Esophagus squamous epithelium (tissue), 5 donors: ENCODE measurements at places on chromosomes 5 and 9.

DNA sequence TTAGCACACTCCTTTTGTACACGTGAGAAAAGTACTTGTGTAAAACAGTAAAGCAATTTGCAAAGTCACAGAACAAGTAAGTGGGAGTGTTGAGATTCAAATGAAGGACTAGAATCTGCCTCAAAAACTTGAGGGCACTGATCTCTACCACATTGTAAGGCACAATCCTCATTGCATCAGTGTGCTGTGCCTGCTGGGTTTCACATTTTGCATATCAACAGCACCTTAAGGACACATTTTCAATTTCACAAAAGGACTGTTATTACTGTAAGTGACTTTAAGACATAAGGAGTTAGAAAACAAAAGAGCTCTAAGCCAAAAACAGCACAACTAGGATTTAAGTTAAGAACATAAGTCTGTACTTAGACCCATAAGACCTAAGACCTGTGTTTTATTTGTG lies 44.7 kb upstream of the HK3 start:
- DNase-seq: no peak

DNA sequence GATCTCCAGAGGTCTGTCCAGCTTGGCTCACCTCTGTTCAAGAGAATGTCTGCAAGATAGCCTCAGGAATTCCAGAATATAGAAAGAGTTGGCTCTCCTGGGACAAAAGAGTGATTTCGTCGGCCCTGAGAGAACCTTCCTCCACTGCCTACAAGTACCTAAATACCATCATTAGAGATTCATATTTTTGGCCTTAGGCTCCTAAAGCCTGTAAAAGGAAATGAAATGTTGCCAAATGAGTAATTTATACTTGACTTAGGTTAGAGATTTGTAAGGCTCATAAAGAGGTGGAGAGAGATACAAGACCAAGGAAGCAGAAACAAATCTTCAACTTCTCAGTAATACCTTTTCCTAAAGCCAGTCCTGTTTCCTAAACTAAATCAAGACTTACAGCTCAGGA lies 146.2 kb downstream of the CCDC192 start:
- no peak for DNase-seq

- DNase-seq: no peak
These were observed 41.4 kb upstream of the CLPTM1L start for GRCh38 chr5:1386274-1386717.

DNA sequence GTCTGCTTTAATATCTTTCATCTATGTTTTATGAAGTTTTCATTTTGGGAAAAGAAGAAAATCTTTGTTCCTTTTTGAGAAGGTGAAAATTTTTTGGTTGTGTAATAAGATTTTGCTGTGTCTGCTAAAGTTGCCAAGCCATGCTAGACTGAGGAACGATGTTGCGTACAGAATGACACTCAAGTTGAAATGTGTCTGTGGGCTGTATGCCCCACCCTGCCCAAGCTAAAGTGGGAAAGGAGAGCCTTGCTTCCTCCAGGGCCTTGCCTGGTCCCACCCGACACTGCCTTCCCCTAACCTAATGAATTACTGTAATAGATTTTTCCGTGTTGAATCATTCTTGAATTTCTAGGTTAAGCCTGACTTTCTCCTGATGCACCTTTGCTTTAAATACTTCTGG lies 2.5 kb downstream of the PCAT7 start:
- no peak for DNase-seq

DNA sequence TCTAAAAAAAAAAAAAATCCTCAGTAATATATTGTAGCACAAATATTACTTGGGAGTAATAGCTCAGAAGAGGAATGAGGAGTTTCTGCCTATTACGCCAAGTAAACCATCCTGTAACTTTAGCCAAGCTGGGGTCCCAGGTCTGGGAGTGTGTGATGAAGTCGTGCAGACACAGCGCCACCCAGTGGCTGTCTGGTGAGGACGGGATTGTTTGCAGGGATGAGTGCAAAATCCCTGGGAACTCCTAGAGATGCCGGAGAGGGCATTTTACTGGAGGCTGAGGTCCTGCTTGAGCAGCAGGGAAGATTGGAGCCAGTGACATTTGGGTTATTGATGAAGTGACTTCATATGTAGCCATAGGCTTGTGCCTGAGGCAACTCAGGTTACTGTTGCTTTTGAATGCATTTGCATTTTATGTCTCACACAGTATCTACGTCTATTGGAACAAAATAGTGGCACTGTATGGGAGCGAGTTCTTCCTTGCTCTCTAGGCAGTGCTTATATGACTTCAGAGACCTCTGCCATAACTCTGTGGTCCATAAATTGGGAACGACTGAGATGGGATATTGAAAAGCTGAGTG lies 72.8 kb downstream of the PSAT1 start:
- DNase-seq: no peak

- no peak for DNase-seq
These were observed 7.8 kb downstream of the AGPAT2 start for GRCh38 chr9:136679431-136679941.

DNA sequence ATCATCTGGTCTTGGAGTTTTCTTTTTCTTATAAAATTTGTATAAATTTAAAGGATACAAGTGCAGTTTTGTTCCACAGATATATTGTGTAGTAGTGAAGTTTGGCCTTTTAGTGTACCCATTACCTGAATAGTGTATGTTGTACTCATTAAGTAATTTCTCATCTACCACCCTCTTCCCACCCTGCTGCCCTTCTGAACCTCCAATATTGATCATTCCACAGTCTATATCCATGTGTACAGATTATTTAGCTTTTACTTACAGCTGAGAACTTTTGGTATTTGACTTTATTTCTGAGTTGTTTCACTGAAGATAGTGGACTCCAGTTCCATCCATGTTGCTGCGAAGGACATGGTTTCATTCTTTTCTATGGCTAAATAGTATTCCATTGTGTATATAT lies 63.1 kb upstream of the NR3C1 start:
- DNase-seq: no peak

- no peak for DNase-seq
These were observed 709 bp downstream of the WHRN start for GRCh38 chr9:114504341-114505186.

DNA sequence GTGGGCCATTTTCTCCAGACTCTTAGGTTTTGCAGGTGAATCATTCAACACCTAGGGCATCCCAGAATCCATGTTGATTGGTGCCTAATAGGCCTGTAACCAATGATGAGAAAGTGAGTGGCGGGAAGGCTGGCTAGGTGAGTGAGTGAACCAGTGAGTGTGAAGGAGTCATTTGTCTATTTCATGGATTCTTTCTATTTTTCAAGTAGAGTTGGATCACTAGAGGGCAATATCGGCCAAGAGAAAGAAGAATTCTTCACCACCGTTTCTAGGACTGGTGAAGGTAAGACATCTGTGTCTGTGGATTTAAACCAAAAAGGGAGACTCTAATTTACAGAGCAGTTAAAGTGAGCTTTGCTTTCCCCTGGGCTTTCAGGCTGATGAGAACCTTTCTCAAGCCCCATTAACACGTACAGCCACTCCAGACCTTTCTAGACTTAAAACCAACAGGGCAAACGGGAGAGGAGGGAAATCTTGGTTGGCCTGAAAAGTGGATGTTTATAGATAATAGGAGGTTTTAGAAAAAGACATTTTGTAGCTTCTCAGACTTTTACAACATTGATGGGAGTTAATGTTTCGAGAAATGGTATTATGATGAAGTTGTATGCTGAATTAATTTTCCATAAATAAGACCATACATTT lies 114.3 kb upstream of the IL12B start:
- DNase-seq: no peak

- no peak for DNase-seq
These were observed 293.9 kb downstream of the ZSWIM6 start for GRCh38 chr5:61625681-61626621.

GRCh38 chr5:14859980-14860379 lies 11.6 kb downstream of the ANKH start:
- no peak for DNase-seq

DNA sequence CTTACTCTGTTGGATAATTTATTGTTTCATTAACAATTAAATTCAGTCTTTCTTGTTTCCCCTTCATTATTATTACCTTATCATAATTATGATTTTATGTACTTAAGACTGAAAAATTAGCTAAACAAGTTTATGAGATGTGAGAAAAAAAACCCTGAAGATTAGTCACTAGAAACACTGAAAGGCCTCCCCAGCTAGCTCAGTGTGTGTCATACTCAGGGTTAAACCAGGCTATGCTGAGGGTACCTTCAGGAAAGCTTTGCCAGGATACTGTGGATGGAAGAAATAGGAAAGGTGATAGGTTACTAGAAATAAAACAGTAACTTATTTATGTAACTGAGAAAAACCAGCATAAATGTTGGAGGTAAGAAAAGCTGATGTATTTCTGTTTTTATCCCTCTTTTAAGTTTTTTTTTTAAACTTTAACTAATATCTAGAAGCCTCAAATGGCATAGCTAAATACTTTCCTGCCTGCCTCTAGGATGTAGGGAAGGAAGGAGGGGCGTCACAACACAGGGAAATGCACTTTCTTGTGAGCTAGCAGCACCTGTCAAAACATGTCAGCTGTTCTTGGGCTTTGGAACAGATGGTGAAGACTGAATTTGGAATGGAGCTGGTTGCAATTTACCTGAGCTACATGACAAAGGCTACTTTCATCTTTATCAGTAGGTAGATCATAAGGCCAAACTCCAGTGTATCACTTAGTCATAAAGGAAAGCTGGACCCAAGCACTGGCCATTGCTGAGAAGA lies 24.2 kb downstream of the NMRK1 start:
- no peak for DNase-seq

DNA sequence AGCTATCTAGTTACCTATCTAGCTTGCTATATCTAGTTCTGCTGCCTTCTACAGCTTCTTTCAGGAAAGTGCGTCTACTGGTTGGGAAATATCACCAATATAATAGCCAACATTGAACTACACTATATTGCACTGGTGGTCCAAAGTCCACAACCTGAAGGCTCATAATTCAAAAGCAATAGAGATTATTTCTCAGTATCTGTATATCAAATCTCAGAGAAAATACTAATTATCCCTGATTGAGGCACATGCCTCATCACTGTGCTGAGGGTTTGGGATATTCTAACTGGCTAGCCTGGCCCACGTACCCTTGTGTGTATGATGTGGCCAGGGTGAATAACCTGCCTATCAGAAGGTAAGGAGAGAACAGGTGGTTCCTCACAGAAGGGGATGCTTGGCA lies 53.8 kb downstream of the SH3RF2 start:
- no peak for DNase-seq

GRCh38 chr9:97629156-97629555 lies 4.0 kb downstream of the TSTD2 start:
- no peak for DNase-seq

GRCh38 chr5:179110528-179110927 lies 50.4 kb downstream of the ZNF354C start:
- DNase-seq: no peak

DNA sequence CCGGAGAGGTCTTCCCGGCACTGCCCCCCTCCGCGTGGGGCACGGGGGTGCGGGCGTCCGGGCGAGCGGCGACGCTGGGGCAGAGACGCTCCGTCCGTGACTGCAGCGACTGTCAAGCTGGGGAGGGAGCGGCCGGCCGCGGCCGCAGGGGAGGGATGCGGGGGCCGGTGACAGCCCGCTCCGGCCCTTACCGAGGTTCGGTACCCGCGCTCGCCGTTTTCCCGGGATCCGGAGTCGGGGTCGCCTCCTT lies 400 bp downstream of the KDM4C start:
- DNase-seq: no peak

- no peak for DNase-seq
These were observed 19.8 kb downstream of the PALM2AKAP2 start for GRCh38 chr9:109799792-109800191.

DNA sequence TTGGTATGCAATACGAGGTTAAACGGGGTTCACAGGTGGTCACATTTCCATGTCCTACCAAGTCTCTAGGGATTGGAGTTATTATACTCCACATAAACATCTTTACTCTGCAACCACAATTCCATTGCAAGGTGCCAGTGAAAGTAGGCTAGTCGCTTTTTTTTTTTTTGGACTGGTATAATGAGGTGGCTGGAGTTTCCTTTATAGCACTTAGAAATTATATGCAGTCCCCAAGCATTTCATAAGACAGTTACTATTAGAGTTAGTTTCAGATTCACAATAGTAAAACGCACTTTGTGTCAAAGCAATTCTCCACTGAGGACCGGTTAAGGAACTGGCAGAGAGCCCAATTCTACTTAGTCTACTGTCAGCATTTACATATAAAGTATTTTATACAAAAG lies 1.4 kb downstream of the MEF2C start:
- DNase-seq: no peak
